CD14-positive monocyte (primary cell): ENCODE measurements at places on chromosomes 2 and 18. TPM values are rescaled to one million over a fixed set of nuclear protein-coding genes. Genes with fewer than 3 reads are reported as not detected.

DNA sequence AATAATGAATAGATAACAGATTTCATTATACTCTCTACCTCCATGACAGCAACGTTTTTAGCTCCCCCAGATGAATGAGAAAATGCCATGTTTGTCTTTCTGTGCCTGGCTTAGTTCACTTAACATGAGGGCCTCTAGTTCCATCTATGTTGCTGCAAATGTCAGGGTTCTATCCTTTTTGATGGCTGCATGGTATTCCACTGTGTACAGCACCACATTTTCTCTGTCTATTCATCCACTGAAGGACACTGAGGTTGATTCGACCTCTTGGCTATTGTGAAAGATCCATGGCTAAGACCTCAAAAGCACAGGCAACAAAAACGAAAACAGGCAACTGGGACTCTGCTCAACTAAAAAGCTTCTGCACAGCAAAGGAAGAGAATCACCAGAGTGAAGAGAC, 264.6 kb downstream of the HDAC4 start:
- H3K4me3 ChIP-seq = no peak overlapping the region
- H3K27ac ChIP-seq = no peak overlapping the region
- H3K27me3 ChIP-seq = no peaks in the 10 kb centered on the region

GRCh38 chr2:10864861-10865636, 46.7 kb upstream of the KCNF1 start:
- no peak overlapping the region for H3K27ac ChIP-seq
- peaks cover 26% of the 10 kb centered on the region for H3K4me1 ChIP-seq
- no peaks in the 10 kb centered on the region for H3K36me3 ChIP-seq
- peak; percentile 2 for DNase-seq
- H3K27me3 ChIP-seq = peaks cover 3% of the 10 kb centered on the region

Gene OSR1
- not detected for polyA plus RNA-seq

DNA sequence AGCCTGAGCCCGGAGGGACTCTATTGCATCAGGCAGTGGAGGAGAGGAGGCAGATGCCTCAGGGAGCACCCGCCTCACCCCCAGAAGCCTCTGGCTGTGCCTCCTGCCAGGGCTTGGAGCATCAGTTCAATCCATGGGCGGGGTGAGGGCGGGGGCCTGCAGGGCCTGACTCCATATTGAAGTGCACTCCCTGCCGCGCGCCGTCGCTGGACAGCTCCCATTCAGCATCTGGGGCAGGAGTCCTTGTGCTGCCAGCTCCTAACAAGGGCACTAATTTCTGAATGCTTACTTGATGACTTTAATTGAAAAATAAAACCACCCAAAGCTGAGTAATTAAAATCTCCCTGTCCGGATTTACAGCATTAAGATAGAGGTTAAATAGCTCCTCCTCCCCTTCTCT, 23.8 kb downstream of the C1QL2 start:
- DNase-seq = no peak
- H3K27ac ChIP-seq = no peak overlapping the region
- no peaks in the 10 kb centered on the region for H3K36me3 ChIP-seq

GRCh38 chr2:143629340-143629739, 500.1 kb downstream of the ARHGAP15 start:
- no peak for DNase-seq
- no peaks in the 10 kb centered on the region for H3K27me3 ChIP-seq
